ENCODE measurements at places on chromosomes 11 and 22. TPM values are rescaled to one million over a fixed set of nuclear protein-coding genes. Genes with fewer than 3 reads are reported as not detected.

IGLL1 gene
- not detected for total RNA-seq

GGT1 gene
- total RNA-seq, result 3.4 TPM

TRIM48 gene
- not detected for total RNA-seq

ADM2 gene
- not detected for total RNA-seq

TMEM179B gene
- total RNA-seq, result 70.8 TPM

GRIK4 gene
- total RNA-seq, result not detected

OR9Q2 gene
- not detected for total RNA-seq

GPR83 gene
- 0.27 TPM for total RNA-seq

LRRC10B gene
- 3.0 TPM for total RNA-seq

PVALB gene
- total RNA-seq, result not detected

DCHS1 gene
- total RNA-seq, result 73.5 TPM

SLC22A12 gene
- not detected for total RNA-seq

KRTAP5-11 gene
- not detected for total RNA-seq

NRGN gene
- total RNA-seq, result 7.3 TPM

SLC22A25 gene
- total RNA-seq, result not detected

CRYBB3 gene
- total RNA-seq, result not detected

MIOX gene
- not detected for total RNA-seq
